ENCODE measurements at places on chromosomes 16 and 17.

GRCh38 chr17:39650121-39650579 lies 13.2 kb downstream of the STARD3 start:
- H3K36me3 ChIP-seq, result no peaks in the 10 kb centered on the region
- peak overlapping the region; percentile 66 for H3K27ac ChIP-seq
- no peak for DNase-seq

- H3K4me3 ChIP-seq, result no peak overlapping the region
- peaks cover 43% of the 10 kb centered on the region for H3K27me3 ChIP-seq
- H3K36me3 ChIP-seq, result no peaks in the 10 kb centered on the region
- H3K27ac ChIP-seq, result no peak overlapping the region
- peaks cover 2% of the 10 kb centered on the region for H3K4me1 ChIP-seq
- no peak for DNase-seq
Observed at GRCh38 chr17:74641224-74641957, 17.9 kb upstream of the CD300E start.

GRCh38 chr17:58284613-58285421 lies 4.1 kb upstream of the MPO start:
- no peaks in the 10 kb centered on the region for H3K36me3 ChIP-seq
- no peak overlapping the region for H3K27ac ChIP-seq
- peaks cover 3% of the 10 kb centered on the region for H3K4me1 ChIP-seq

GRCh38 chr17:37043201-37043600 lies 94.4 kb downstream of the AATF start:
- H3K27me3 ChIP-seq, result no peaks in the 10 kb centered on the region
- H3K27ac ChIP-seq, result peak overlapping the region; percentile 5
- no peak for DNase-seq
- peaks cover 12% of the 10 kb centered on the region for H3K4me1 ChIP-seq
- no peak overlapping the region for H3K4me3 ChIP-seq
- H3K36me3 ChIP-seq, result no peaks in the 10 kb centered on the region

- no peaks in the 10 kb centered on the region for H3K27me3 ChIP-seq
- H3K4me3 ChIP-seq, result no peak within 1 kb of the TSS
- H3K4me1 ChIP-seq, result peaks cover 7% of the 10 kb centered on the region
- no peaks in the 10 kb centered on the region for H3K36me3 ChIP-seq
- peak within 1 kb of the TSS; percentile 19 for H3K27ac ChIP-seq
Observed at GRCh38 chr17:35147375-35147905, at the start of gene UNC45B. TSS of gene UNC45B (plus strand) at chr17:35147817. CDS start at chr17:35148264, 447 bp downstream.

DNA sequence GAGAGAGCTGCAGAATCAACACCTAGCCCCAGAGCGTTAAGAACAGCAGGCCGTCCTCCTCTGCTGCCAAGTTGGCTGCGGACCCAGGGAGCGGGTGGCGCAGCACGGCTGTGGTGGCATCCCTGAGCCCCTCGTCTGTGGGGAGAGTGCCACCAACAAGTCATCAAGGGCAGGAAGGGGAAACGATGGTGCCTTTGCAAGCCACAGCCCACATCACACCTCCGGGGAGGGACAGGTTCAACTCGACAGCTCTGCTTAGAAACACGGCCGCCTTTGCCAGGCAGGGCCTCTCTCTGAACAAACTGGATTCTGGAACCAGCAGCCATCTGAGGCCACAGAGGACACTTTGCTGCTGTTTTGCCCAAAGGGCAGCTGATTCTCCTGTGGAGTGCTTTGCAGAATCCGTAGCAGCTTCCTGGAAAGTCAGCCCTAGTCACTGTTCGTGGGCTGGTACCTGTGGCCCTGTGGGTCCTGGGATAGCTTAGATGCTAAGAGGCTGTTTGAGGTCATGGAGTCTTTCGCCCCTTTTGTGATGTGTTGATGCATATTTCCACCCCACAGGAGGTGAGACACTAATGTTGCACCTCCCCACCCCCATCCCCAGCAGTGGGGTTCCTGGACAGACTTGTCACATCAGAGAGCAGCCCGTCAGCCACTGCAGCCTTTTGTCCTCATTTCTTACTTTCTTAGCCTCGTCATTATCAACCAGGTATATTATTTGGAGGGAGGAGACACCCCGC lies 270.6 kb downstream of the CPPED1 start:
- DNase-seq, result peak; percentile 56
- H3K4me1 ChIP-seq, result peaks cover 41% of the 10 kb centered on the region
- H3K36me3 ChIP-seq, result no peaks in the 10 kb centered on the region
- no peaks in the 10 kb centered on the region for H3K27me3 ChIP-seq
- peak overlapping the region; percentile 66 for H3K4me3 ChIP-seq

GRCh38 chr16:86834451-86835035 lies 256.2 kb downstream of the FOXL1 start:
- no peak for DNase-seq
- H3K36me3 ChIP-seq, result no peaks in the 10 kb centered on the region
- no peak overlapping the region for H3K27ac ChIP-seq
- H3K4me1 ChIP-seq, result no peaks in the 10 kb centered on the region
- no peak overlapping the region for H3K4me3 ChIP-seq

- H3K4me1 ChIP-seq, result no peaks in the 10 kb centered on the region
- H3K27ac ChIP-seq, result no peak overlapping the region
- no peak for DNase-seq
Observed at GRCh38 chr17:6352016-6352415, 82.9 kb downstream of the AIPL1 start.

GRCh38 chr17:74226252-74226651 lies 12.9 kb downstream of the TTYH2 start:
- H3K27me3 ChIP-seq, result no peaks in the 10 kb centered on the region
- no peak overlapping the region for H3K27ac ChIP-seq
- no peak for DNase-seq
- no peak overlapping the region for H3K4me3 ChIP-seq
- no peaks in the 10 kb centered on the region for H3K36me3 ChIP-seq

DNA sequence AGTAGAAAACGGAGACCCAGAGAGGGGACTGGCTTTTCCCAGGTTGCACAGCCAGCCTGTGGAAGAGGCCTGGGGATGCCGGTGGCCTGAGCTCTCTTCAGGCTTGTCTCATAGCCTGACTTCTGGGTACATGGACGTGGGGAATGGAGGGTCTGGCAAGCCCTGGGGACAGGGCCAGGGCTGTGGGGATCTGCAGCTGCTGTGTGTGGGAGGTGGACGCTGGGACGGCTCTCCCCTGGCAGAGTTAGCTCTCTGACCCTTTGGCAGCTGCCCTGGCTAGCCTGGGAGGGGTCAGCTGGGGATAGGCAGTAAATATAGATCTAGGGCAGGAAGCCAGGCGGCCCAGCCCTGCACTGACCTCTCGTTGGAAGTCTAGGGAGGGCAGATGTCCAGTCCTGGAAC lies 20.5 kb downstream of the SLC4A1 start:
- no peak for DNase-seq
- H3K27ac ChIP-seq, result peak overlapping the region; percentile 89
- H3K4me1 ChIP-seq, result peaks cover 55% of the 10 kb centered on the region
- H3K36me3 ChIP-seq, result no peaks in the 10 kb centered on the region

- no peak for DNase-seq
- no peaks in the 10 kb centered on the region for H3K27me3 ChIP-seq
- peaks cover 4% of the 10 kb centered on the region for H3K4me1 ChIP-seq
- peaks cover 62% of the 10 kb centered on the region for H3K36me3 ChIP-seq
- no peak overlapping the region for H3K4me3 ChIP-seq
Observed at GRCh38 chr17:28879886-28880571, 17.5 kb downstream of the FLOT2 start.

Data from naive thymus-derived CD8-positive, alpha-beta T cell (primary cell).